CD4-positive, alpha-beta T cell treated with Interleukin-10 for 1 hour (primary cell): ENCODE measurements at places on chromosomes 5 and 9.

- DNase-seq = no peak
These were observed 241.7 kb downstream of the EBF1 start for GRCh38 chr5:158857976-158858375.

GRCh38 chr5:93741136-93741811 is at the start of gene POU5F2:
POU5F2 (minus strand) TSS chr5:93741600; CDS start chr5:93741563, 37 bp downstream.
- DNase-seq = no peak

DNA sequence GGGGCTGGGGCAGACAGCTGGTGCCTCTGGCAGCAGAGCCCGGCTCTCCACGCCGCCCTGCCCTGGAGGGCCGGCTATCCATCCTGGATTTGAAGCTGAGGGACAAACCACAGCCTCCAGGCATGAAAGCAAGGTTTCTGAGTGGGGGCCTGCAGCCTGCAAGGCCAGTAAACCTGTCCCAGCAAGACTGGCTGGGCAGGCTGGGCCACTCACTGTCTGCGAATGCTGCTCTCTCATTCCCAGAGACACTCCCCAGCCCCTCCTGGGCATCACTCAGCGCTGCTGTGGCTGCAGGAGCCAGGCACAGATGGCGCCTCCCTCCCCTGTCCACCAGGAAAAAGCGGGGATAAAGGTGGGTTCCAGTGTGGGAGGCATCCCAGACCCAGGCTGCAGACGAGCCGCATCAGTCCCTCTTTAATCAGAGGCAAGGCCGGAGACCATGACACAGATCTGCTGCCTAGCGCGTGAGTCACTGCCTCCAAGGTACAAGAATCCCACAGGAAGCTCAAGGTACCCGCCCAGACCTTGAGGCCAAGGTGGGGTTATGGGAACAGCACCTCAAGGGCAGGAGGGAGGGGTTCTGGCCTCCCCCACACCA is 118.0 kb downstream of the VAV2 start:
- no peak for DNase-seq

DNA sequence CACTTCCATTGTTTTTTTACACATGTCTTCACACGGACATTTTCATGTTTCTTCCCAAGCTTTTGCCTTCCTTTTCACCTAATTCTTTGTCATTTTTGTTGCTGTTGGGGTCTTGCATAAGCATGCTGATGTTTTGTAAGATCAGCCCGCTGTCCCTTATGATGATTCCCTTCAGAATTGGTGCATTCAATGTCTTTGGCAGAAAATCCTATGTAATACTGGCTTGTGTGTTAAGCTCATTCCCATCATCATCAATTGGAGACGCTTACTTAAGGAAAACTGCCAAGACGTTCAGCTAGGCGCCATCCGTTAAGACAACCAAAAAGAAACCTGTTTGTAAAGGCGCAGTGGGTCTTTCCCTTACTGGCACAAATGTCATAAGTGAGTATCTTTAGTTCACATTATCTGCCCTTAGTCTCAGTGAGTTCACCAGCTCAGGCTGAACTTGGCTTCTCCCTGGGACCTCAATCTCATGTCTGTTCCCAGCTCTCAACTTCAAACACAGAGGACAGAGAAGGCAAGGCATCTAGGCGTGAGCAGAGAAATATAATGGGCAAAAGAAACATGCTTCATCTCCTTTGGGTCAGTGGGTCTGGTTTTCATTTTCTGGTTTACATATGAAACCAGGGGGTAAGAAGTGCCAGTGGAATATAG is 97.9 kb downstream of the EFNA5 start:
- DNase-seq = no peak

GRCh38 chr5:88826646-88827585 is 56.1 kb downstream of the MEF2C start:
- DNase-seq = peak; percentile 30
